ENCODE measurements at places on chromosomes 4 and X. TPM values are rescaled to one million over a fixed set of nuclear protein-coding genes. Genes with fewer than 3 reads are reported as not detected.

The SHROOM3 gene
- total RNA-seq: 14.9 TPM

The FATE1 gene
- total RNA-seq: not detected

DNA sequence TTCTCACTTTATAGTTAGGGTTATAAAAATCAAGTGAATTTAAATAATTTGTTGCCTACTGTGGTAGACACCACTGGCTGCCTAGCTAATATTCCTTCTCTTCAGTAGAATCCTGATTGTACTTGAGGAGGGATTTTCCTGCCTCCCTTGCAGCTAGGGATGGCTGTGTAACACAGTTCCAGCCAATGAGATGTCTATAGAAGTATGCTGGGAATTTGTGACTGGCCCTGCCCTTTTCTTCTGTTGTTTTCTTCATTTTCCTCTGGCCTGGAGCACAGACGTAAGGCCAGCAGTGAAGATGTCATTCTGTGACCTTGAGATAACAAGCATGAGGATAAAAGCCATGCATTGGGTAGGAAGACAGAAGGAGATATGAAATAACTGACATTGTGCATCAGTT lies 145.1 kb downstream of the MGST2 start:
- DNase-seq: no peak

DNA sequence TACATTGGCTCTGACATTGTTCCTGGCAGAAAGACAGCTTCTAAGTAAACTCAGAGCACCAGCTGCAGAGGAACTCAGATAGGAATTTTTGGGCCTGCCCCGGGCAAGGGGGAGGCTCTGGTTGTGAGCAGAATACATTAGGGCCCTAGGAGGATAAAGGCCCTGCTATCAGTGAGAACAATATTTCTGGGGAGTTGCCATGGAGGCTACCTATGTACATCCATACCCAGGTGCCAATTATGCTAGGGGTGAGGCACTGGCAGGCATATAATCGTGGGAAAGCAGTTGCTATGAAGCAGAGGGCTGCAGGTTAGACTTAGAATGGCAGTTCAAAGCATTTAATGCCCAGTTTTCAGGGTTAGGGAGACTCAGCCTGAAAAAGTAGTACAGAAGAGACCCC lies 273.5 kb upstream of the EDA2R start:
- DNase-seq: no peak

GRCh38 chr4:23169608-23170311 lies 477.0 kb downstream of the GBA3 start:
- no peak for DNase-seq

- peak; percentile 8 for DNase-seq
Observed at GRCh38 chrX:140817943-140818342, 108.4 kb downstream of the LINC00632 start.

GRCh38 chr4:44725726-44726037 lies 674 bp downstream of the GNPDA2 start:
- DNase-seq: no peak

GRCh38 chr4:185532293-185532692 lies 3.0 kb downstream of the PDLIM3 start:
- DNase-seq: no peak

DNA sequence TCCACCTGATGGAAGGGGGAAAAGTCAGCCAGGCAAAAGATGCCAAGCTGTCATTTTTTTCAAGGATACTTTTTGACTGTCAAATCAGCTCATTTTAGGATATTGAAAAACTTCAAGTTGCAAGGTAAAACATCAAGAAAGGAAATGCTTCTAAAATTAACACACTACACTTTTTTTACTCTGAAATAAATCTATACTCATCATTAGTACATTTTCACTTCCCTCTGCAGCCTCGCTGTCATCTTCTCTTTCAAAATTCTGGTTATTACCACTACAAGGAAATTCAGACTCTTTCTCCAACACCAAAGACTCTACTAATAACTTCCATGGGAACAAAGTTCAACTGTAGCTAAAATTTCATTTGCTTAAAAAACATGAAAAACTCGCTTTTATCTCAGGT lies 41.6 kb downstream of the APBB2 start:
- DNase-seq: no peak

DNA sequence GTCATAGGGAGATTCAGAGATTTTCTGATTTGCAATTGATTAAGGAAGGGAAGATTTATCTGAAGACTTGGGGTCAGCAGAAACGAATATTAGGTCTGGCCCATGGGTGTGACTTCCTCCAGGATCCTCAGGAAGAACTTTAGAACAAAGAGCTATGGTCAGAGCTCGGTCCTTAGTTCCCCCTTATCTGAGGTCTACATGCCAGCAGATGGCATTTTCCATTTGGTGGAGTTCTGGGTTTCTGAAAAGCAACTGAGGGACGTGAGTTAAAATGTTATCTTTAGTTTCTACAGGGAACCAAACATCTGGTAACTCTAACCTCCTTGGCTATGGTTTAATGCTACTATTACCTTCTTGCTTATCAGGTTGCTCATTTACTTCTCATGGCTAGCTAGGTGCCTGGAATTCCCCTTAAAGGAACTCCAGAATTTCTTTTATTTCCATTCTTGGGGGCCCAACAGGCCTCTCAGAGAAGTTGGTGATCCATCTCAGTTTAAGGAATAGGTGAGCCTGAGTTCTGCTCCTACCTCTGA lies 40.7 kb downstream of the KLF3 start:
- no peak for DNase-seq

DNA sequence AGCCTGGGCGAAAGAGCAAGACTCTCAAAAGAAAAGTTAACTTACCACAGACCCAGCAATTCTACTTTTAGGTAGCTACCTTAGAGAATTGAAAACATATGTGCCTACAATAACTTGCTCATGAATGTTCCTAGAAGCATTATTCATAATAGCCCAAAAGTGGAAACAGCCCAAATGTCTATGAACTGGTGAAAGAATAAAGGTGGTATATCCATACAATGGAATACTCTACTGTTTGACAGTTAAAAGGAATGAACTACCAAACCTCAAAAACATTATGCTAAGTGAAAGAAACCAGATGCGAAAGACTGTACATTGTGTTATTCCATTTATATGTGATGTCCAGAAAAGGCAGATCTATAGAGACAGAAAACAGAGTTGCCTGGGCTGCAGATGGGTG lies 131.4 kb downstream of the UCHL1 start:
- DNase-seq: no peak

DNA sequence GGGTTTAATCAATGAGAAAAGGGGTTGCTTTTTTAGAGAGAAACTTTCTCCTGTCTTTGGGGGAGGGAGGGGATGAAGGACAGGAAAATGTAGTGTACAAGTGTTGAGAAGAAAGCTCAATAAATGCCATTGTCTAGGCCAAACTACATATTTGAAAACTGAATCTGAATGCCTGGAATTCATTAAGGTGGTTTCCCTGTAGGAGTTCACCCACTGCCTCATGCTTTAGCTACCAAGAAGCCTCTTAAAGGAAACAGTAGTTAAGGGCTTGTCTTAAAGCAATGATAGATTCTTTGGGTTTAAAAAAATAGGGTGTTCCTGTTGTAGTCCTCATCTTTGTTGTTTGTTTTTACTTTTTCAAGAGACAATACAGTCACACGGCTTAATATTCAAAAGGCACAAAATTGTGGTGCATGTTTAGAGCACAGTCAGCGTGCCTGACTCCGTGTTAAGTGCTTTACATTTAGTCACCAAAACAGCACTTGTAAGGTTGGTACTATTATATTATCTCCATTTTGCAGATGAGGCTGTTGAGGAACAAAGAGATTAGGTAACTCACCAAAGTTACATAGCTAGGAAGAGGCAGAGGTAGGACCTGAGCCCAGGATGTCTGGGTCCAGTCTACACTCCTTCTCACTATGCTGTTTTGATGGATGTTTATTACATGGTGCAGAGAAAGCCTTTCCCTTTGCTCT lies 46.0 kb downstream of the FNIP2 start:
- DNase-seq: no peak

The FSTL5 gene
- 1.6 TPM for total RNA-seq

DNA sequence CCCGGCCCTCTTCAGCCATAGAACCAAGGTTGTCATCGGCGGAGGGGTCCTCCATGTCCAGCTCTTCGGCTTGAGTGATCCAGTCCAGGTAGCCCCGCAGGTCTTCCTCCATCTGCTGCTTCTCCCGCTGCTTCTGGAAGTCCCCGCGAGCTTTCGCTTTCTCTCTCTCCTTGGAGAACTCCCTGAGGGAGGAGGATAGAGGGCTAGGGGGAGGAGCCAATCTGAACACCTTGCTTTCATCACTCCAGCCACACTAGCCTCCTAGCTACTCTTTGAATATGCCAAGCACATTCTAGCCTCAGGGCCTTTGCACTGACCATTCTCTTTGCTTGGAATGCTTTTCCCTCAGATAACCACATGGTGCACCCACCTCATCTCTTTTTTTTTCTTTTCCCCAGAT lies 6.2 kb downstream of the CACNA1F start:
- no peak for DNase-seq

DNA sequence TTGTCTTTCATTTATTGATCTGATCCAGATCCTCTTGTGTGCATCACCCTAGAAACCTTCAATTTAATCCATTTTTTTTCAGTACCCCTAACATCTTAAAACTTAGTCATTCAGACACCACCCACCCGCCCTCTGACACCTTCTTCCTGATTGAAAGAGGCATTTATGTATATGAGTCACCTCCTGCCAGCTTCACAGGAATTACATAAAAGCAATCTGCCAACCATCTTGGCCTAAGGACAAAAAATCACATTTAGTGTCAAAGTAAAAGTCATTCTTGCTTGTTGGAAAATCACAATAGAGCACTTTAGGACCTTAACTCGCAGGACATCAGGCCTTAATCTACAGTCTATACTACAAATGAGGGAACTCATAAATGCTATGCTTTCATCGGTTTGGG lies 52.1 kb downstream of the NDST3 start:
- DNase-seq: peak; percentile 88

GRCh38 chr4:95596676-95597075 lies 47.9 kb upstream of the UNC5C start:
- DNase-seq: no peak

GRCh38 chrX:132955690-132956089 lies 2.7 kb downstream of the HS6ST2 start:
- no peak for DNase-seq

The MSL3 gene
- 54.2 TPM for total RNA-seq

DNA sequence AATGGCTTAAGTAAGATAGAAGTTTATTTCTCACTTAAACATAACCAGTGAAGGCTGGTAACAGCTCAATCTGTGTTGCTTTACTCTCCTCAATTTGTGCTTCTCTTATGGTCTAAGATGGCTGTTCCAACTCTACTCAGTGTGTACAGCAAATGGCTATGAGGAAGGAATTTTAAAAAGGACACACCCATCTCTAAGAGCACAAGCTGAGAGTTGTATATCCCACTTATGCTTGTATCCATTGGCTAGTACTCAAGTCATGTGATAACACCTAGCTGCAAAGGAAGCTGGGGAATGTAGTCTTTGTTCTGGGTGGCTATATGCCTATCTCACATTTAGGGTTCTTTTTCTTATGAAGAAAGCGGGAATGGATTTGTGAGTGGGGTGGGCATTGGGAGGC lies 63.3 kb downstream of the GPAT3 start:
- peak; percentile 22 for DNase-seq

The LRCH2 gene
- total RNA-seq: 4.7 TPM

GRCh38 chr4:128725405-128726055 lies 84.0 kb upstream of the JADE1 start:
- DNase-seq: no peak

DNA sequence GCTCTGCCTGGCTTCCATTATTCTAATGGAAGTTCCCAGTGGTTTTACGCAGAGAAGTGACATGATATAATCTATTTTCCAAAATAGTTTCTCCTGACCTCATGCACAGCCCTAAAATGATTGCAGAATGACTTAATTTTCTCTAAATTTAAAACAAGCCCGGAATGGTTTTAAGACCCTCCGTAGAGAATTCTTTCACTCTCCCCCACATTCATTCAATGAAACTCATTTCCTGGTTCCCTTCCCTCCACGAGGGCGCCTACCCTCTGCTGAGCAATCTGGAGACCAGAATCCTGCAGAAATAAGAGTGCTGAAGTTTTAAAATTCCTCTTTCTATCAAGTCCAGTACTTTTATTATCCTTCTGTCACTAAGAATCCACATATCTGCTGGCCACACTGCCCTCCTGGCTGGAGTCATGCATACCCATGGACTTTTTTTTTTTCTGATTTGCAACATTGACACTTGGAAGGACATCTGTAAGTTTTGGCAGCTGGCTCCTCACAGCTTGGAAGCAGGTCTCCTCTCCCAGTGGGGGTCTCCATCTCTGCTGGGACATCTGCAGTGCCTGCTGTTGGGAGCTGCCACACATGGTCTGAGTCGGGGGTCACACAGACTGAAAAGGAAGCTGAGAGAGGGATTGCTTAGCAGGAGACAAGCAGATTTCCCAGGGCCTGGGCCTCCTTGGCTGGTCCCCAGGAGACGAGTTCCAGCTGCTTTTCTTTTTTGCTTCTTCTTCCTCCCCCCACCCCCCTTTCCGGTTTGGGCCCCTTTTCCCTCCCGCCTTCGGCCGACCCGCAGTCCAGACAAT lies 86.1 kb downstream of the SOWAHB start:
- no peak for DNase-seq

GRCh38 chr4:107255596-107255995 lies 219.5 kb upstream of the DKK2 start:
- no peak for DNase-seq

Data from endothelial cell of umbilical vein (primary cell).